ENCODE measurements at places on chromosomes 12 and 14.

DNA sequence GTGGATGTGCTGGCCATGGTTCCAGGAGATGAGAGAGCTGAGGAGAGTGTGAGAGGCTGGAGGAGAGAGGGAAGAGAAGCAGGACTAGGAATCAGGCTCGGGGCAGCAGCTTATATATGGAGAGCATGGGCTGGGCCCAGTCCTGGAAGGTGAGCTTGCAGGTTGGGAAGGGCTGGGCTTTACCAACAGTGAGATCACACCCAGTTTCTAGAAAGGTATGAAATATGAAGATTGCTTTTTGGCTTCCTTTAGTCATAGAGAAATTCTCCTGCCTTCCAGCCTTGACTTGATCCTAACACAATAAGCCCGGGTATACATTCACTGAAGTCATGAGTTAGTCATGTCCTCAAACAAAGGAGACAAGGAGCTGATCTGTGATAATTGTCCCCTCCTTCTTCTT is at the start of gene KRT6A:
Gene KRT6A, minus strand, starts transcription at position 86 of the 400 bp plus-strand sequence. Its CDS starts 69 bp downstream, at position 17.
- no peak for DNase-seq

- no peak for DNase-seq
Observed at GRCh38 chr12:100186071-100186470, 14.5 kb upstream of the ACTR6 start.

GRCh38 chr12:75727577-75727976 is 216.2 kb upstream of the KRR1 start:
- DNase-seq, result no peak

GRCh38 chr14:38208618-38209562 is 1.2 kb downstream of the SSTR1 start:
- no peak for DNase-seq

Data from AG04449 (cell line).